ENCODE measurements at places on chromosomes 7 and 10. TPM values are rescaled to one million over a fixed set of nuclear protein-coding genes. Genes with fewer than 3 reads are reported as not detected.

DNA sequence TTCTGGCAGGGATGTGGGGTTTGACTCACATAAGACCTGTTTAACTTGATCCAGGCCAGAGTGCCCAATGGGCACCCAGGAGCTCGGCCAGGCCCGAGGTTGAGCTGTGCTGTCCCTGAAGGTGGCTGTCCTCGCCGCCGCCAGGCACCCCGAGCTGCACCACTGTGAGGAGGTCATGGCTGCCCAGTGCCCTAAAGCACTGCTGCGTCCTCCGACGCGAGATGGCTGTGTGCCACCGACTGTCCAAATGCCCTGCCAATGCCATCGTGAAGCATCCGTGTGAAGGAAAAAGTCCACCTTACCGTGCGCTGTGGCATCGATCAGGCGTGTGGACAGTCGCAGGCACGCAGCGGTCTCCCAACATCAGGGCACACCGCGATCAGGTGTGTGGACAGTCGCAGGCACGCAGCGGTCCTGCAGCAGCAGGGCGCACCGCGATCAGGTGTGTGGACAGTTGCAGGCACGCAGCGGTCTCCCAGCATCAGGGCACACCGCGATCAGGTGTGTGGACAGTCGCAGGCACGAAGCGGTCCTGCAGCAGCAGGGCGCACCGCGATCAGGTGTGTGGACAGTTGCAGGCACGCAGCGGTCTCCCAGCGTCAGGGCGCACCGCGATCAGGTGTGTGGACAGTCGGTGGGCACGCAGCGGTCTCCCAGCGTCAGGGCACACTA is 120.3 kb downstream of the VIPR2 start:
- no peak for DNase-seq
- H3K4me1 ChIP-seq = no peaks in the 10 kb centered on the region
- H3K27ac ChIP-seq = no peak overlapping the region
- no peak overlapping the region for H3K4me3 ChIP-seq
- H3K36me3 ChIP-seq = no peaks in the 10 kb centered on the region

Gene PTF1A
- not detected for total RNA-seq

GRCh38 chr10:43256531-43257346 is 10.1 kb downstream of the RASGEF1A start:
- H3K4me1 ChIP-seq = peaks cover 25% of the 10 kb centered on the region
- DNase-seq = no peak
- no peak overlapping the region for H3K27ac ChIP-seq
- H3K27me3 ChIP-seq = no peaks in the 10 kb centered on the region
- H3K36me3 ChIP-seq = no peaks in the 10 kb centered on the region

GRCh38 chr10:49558190-49558589 is 19.3 kb upstream of the ERCC6 start:
- no peaks in the 10 kb centered on the region for H3K4me1 ChIP-seq
- H3K36me3 ChIP-seq = no peaks in the 10 kb centered on the region
- DNase-seq = no peak

Data from heart right ventricle (tissue), 16 donors.